ENCODE measurements at places on chromosomes 12 and 14. TPM values are rescaled to one million over a fixed set of nuclear protein-coding genes. Genes with fewer than 3 reads are reported as not detected.

GRCh38 chr12:109309381-109310246 is 530 bp upstream of the FOXN4 start:
- no peak for DNase-seq

POLE2 gene
- total RNA-seq = 0.78 TPM

- no peak for DNase-seq
Observed at GRCh38 chr14:75689012-75689411, 28.0 kb downstream of the TTLL5 start.

GRCh38 chr14:65208548-65208947 is 106.2 kb upstream of the MAX start:
- no peak for DNase-seq

GDF3 gene
- total RNA-seq = 0.46 TPM

HCAR3 gene
- total RNA-seq = 0.54 TPM

- DNase-seq = no peak
Observed at GRCh38 chr12:76909290-76909689, 30.5 kb upstream of the CSRP2 start.

DNA sequence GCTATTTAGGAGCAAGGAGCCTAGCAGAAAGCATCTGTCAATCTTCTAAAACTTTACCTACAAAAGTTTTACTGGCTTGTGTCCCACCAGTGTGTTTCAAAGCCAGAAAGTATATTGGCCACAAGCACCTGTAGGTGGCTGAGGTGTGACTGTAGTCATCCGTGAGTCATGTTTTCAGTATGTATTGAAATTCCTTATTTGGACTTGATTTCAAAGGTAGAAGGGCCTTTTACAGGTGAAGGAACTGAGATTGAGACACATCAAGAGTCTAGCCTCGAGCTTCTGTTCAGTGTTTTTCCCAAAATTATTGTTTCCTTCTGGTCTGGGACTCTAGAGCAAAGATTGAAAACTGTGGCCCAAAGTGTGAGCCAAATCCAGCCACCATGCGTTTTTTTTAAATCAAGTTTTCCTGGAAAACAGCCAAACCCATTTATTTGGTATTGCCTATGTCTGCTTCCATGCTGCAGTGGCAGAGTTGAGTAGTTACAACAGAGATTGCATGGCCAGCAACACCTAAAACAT is 195.3 kb upstream of the BCL2L14 start:
- DNase-seq = no peak

DNA sequence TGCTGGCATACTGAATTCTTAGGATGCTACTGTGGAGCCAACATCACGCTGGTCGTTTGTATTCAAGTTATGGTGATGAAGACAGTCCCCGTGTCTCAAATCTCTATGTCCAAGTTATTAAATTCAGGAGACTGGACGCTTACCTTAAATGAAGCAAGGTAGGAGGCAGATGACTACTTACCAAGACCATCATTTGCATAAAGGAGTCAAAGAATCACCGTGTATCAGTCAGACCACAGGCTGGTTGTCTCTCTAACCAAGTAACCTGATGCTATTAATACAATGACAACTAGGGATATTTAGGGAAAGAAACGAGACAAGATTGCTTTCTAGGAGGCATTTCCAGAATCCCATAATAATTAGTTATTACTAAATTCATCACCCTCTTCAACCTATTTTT is 78.1 kb upstream of the FRMD6 start:
- no peak for DNase-seq

- no peak for DNase-seq
Observed at GRCh38 chr12:62658910-62659309, 192.3 kb downstream of the MON2 start.

OR4E2 gene
- total RNA-seq = not detected

GRCh38 chr14:67199016-67199415 is 9.8 kb downstream of the GARIN2 start:
- no peak for DNase-seq

DNA sequence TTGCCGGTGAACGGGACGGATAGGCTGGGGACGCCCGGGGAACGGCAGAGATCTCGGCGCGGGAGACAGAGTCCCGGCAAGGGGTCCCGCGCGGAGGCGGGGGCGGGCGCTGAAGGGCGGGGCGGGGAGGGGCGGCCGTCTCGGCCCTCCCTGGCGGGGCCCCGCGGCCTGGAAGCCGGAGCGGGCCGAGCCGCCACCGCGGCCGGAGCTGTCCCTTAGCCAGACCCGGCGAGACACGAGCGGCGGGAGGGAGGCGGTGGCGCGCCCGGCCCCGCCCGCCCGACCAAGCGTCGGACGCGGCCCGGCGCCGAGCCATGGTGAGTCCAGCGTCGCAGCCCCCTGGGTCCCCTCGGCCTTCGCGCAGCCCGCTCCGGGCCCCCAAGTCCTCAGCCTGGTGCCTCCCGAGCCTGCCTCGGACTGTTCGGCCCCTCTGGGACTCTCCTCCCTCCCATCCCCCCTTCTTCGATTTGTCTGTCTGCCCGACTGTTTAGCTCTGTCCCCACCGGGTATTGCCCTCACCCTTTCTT is at the start of gene ARHGEF40:
TSS of gene ARHGEF40 (plus strand) at position 222 of the 527 bp plus-strand sequence. CDS start at position 315, 93 bp downstream.
- no peak for DNase-seq

RNASE13 gene
- total RNA-seq = not detected

- no peak for DNase-seq
Observed at GRCh38 chr14:103946975-103947374, 4.6 kb upstream of the RD3L start.

GRCh38 chr12:126492181-126492580 is 1426.9 kb downstream of the AACS start:
- DNase-seq = no peak

ASB8 gene
- total RNA-seq = 69.4 TPM

AGAP2 gene
- total RNA-seq = 6.1 TPM

DNA sequence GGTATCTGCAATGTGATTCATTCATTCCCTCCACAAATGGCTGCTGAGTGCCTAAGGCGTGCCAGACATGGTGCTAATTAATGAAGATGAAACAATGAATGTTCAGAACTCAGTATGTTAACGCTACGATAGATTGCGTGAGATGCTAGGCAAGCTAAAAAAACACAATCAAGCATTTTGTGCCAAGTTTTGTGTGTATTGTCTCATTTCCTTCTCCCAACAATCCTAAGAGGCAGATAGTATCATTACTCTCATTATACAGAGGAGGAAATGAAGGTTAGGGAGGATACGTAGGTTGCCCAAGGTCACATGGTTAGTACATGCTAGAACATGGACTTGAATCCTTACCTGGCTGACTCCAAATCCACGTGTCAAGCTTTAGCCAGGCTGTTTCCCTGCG is 264.4 kb downstream of the EFCAB11 start:
- no peak for DNase-seq

- DNase-seq = no peak
Observed at GRCh38 chr14:80206351-80207080, 4.8 kb downstream of the DIO2 start.

DNA sequence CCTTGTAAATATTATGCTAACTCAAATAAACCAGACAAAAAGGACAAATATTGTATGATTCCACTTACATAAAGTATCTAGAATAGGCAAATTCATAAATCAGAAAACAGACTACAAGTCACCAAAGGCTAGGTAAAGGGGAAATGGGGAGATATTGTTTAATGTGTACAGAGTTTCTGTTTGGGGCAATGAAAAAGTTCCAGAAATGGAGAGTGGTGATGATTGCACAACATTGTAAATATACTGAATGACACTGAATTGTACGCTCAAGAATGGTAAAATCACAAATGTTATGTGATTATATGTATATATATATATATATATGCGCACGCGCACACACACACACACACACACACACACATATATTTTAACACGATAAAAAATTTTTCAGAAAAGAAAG is 182.5 kb downstream of the SLC2A13 start:
- DNase-seq = no peak

LMO3 gene
- 0.38 TPM for total RNA-seq

- DNase-seq = peak; percentile 93
Observed at GRCh38 chr14:104976198-104977007, 1.8 kb downstream of the AHNAK2 start.

LTB4R2 gene
- total RNA-seq = 2.2 TPM

- no peak for DNase-seq
Observed at GRCh38 chr12:102567031-102567985, 86.9 kb upstream of the IGF1 start.

GRCh38 chr12:103912069-103912468 is 18.1 kb upstream of the HSP90B1 start:
- no peak for DNase-seq

DNA sequence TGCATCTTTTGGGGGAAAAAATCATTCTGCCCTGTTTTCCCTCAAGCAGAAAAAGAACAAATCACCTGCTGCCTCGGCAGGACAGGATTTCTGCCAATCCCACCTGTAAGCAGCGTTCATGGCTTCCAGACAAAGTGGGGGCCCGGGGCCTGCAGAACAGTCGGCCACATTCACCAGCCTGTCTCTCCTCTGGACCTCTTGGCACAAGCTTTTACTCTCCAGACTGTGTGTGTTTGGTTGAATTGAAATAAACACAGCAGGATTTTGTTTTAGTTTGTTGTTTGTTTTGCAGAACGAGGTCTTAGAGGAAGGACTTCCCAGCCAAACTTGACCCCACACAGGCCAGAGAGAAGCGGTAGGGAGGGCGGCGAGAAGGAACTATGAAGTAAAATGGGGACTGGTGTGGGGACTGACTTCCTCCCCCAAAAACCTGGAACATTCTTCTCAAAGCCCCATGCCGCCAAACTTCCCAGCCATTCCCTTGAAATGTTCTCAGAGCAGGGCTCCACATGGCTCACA is 41.7 kb upstream of the FOS start:
- no peak for DNase-seq

- DNase-seq = no peak
Observed at GRCh38 chr14:91417983-91418386, 365 bp upstream of the CCDC88C start.

- DNase-seq = no peak
Observed at GRCh38 chr14:90058876-90059458, 2.8 kb upstream of the KCNK13 start.

DNA sequence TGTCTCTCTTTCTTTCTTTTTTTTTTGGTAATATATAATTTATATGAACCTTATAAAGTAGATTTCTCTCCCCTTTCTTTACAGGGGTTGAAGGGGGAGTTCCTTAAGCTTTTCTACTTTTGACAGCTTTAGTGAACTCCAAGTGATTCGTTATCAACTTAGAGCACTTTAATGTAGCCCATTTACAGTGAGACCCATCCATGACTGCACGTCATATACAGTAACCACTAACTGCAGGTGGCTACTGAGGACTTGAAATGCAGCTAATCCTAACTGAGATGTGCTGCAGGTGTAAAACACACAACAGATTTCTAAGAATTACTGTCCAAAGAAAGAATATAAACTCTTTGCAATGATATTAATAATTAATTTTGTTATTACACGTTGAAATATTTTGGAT is 582 bp downstream of the LRRIQ1 start:
- no peak for DNase-seq

BCL2L2 gene
- 48.2 TPM for total RNA-seq

KRAS gene
- 11.2 TPM for total RNA-seq

VAMP1 gene
- 4.1 TPM for total RNA-seq

DNA sequence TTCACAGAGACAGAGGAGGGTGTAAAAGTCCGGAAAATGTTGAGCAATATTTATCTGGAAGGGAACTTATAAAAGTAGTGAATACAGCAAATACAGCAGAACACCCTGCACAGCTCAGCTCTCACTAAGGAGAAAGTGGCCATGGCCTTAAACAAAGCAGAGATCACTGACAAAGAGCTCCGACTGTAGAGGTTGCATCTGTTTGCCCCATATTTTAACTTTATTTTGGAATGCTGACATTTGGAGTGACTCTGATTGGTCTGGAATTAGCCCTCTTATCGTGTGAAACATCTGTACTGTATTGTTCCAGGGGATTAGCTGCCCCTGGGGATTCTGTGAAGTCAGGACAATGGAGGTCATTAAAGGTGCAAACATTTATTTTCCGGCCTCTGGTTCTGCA is 1275.7 kb upstream of the FLRT2 start:
- no peak for DNase-seq

- DNase-seq = no peak
Observed at GRCh38 chr14:22311636-22312035, 277.4 kb downstream of the DAD1 start.

P2RX2 gene
- not detected for total RNA-seq

DNA sequence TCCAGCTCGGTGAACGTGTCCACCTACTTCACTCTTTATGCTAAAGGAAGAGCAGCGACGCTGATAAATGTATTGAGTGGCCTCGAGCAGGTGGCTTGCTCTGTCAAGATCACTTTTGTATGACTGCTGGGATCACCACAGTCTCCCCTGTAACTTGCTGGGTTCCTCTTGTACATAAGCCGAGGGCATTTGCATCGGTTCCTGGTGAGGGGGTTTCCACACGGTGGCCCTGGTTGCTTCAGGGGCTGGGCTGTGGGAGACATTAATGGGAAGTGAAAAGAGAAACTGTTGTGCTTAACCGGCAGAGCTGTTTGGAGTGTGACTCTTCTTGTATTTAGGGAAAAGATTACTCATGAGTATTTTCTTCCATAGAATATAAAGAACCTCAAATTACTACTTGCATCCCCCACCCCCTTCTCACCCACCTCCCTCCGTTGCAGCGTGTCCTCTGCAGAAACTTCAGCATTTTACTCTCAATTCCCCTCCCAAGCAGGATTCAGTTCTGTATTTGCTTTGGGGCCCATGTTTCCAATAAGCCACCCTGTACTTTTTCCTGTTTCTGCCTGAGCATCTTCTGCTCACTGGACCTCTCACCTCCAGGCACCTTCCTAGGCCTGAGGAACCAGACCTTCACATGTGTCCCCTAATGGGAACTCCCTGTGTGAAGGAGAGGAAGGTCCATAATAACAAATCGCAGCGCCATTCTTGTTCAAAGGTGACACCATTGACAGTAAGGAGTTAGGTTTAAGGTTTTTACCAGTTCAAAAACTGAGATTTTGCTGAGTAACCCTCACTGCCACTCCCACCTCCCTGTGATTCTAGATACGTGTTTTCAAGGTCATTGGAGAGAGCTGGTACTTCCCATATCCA is 187.0 kb downstream of the ETV6 start:
- DNase-seq = no peak

Measured in cardiac septum (tissue), 1 donor.